ENCODE measurements at places on chromosomes 4 and X.
A peak's percentile ranks its signal among the peaks of the same experiment; 100 is the strongest.

- no peaks in the 10 kb centered on the region for H3K27me3 ChIP-seq
- H3K4me3 ChIP-seq = no peak overlapping the region
- no peaks in the 10 kb centered on the region for H3K4me1 ChIP-seq
- H3K36me3 ChIP-seq = no peaks in the 10 kb centered on the region
These were observed 28.3 kb upstream of the ALG13 start for GRCh38 chrX:111652719-111653118.

GRCh38 chrX:151711787-151712186, 4.0 kb upstream of the FATE1 start:
- no peak overlapping the region for H3K4me3 ChIP-seq
- no peak for DNase-seq
- H3K36me3 ChIP-seq = no peaks in the 10 kb centered on the region
- no peaks in the 10 kb centered on the region for H3K27me3 ChIP-seq

- no peaks in the 10 kb centered on the region for H3K4me1 ChIP-seq
- DNase-seq = no peak
- H3K36me3 ChIP-seq = no peaks in the 10 kb centered on the region
- no peak overlapping the region for H3K4me3 ChIP-seq
- H3K27me3 ChIP-seq = no peaks in the 10 kb centered on the region
These were observed 63.1 kb upstream of the GRPR start for GRCh38 chrX:16060252-16060651.

GRCh38 chr4:101032541-101032940, 314.8 kb downstream of the PPP3CA start:
- H3K27me3 ChIP-seq = no peaks in the 10 kb centered on the region
- H3K4me3 ChIP-seq = no peak overlapping the region
- no peak for DNase-seq
- peaks cover 9% of the 10 kb centered on the region for H3K4me1 ChIP-seq
- H3K27ac ChIP-seq = no peak overlapping the region

GRCh38 chrX:147779173-147779572, 132.5 kb upstream of the FMR1 start:
- H3K4me3 ChIP-seq = no peak overlapping the region
- no peak for DNase-seq
- H3K27me3 ChIP-seq = no peaks in the 10 kb centered on the region

DNA sequence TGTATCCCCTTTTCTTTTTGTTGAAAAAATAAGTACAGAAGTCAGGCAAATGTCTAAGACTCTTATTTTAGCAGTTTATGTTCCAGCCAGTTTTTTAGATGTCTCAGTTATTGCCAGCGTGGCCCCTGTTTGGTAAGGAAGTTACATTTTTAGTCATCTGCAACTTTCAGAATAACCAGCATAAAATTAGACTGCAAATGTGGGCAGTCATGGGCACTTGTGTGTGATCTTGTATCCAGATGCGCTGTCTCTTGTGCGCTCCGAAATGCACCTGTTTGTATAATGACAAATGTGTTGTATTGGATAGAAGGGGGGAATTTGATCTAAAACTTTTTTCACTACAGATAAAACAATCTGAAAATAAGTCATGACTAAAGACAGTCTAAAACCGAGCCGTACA, 44.3 kb upstream of the CLCN4 start:
- DNase-seq = no peak
- H3K4me1 ChIP-seq = no peaks in the 10 kb centered on the region
- no peak overlapping the region for H3K27ac ChIP-seq
- no peaks in the 10 kb centered on the region for H3K36me3 ChIP-seq
- H3K4me3 ChIP-seq = no peak overlapping the region

DNA sequence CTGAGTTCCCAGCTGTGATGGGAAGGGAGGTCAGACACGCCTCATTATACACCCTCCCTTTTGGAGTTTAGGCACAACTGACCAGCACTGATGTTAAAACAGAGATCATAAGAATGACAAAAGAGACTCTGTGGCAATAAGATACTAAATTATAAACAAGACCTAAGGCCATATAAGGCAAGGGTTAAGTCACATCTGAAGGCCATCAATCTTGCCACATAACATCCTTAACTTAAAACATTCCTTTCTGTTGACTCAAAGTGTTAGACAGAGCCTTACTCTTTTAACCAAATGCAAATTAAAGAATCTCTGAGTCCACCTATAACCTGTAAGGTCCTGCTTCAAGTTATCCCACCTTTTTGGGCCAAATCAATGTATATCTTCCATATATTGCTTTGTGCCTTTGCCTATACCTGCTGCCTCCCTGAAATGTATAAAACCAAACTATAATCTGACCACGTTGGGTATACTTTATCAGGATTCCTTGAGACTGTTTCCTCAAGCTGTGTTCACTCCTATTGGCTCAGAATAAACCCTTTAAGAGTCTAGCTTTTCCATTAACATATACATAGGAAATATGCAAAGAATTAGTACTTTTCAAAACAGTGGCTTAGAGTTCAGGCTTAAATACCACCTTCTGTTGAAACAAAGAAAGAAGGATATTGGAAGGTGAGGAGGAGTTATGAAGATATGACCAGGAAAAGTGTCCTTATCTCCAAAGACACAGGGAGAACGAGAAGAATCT, 214.4 kb upstream of the PPP1R2C start:
- peaks cover 10% of the 10 kb centered on the region for H3K4me1 ChIP-seq
- H3K4me3 ChIP-seq = no peak overlapping the region
- DNase-seq = no peak
- no peaks in the 10 kb centered on the region for H3K36me3 ChIP-seq
- H3K27ac ChIP-seq = peak overlapping the region; percentile 45

DNA sequence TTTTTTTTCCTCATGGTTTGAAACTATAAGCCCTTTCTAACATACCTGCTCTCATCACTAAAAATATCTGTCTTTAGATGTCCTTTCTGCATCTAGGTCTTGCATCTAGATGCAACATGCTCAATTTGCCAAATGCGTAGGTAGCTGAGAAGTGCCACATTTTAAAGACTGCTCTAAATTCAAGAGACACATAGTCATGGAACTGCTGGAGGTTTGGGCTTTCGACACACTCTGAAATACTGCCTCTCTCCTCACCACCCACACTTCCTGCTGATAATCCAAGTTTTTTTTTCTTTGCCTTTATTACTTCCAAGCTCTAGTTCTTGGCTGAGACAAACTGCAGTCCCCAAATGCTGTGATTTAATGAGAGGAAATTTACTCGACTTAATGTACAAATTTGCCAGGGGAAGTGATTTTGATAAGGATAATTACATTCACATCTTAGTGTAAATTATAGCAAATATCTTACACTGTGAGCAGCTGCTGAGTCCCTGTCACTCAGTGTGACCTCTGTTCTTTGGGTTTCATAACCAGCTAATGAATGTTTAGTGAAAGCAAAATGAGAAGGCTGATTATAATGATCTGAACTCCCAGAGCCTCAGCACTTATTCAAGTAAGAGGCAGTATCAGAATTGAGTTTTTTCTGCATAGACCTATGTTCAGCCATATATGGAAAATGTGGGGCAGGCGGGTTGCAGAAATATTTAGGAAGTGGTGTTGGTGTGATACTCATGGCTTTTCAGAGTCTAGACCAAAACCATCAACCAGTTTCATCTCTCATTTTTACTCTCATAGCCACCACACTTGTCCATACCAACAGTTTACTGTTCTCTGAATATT, 31.3 kb downstream of the DRD5 start:
- H3K4me3 ChIP-seq = no peak overlapping the region
- H3K36me3 ChIP-seq = no peaks in the 10 kb centered on the region
- no peaks in the 10 kb centered on the region for H3K4me1 ChIP-seq
- no peak for DNase-seq

DNA sequence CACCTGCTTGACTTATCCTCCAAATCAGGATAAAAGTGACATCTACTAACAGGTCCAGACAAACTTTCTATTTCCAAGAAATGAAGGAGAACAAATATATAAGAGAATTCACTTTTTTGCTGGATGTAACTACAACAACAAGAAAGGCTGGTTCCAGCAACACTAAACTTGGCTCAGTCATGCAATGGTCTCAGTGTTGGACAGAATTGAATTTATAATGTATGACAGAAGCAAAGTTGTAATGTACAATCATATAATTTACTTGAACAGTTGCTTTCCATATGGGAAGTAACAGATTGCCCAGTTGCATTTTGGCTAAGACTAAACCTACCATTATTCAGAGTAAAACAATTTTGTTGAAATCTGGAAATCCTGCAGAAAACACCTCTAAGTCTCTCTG, 183.3 kb upstream of the INTU start:
- peaks cover 11% of the 10 kb centered on the region for H3K27me3 ChIP-seq
- no peak for DNase-seq
- H3K4me3 ChIP-seq = no peak overlapping the region
- H3K4me1 ChIP-seq = no peaks in the 10 kb centered on the region

DNA sequence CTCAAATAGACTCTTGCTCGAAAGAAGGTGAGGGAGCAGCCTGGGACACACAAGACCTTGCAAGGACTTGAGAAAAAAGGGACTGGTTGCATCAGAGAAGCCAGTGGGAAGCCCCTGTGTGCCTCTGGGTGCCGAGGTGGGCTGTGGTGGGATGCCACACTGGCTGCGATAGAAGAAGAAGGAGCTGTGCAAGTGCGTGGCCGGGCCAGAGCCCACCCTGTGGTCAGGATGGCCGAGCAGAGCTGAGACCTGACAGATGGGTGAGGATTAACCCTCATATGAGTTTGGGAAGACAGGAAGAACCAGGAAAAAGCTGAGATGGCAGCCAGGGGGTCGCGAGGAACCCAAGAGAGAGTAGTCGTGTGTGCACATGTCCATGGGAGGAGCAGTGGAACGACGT, 44.6 kb upstream of the HGFAC start:
- H3K27me3 ChIP-seq = no peaks in the 10 kb centered on the region
- no peak for DNase-seq
- H3K36me3 ChIP-seq = peaks cover 17% of the 10 kb centered on the region
- no peak overlapping the region for H3K4me3 ChIP-seq

GRCh38 chr4:169428376-169428775, 157.6 kb upstream of the SH3RF1 start:
- H3K4me1 ChIP-seq = no peaks in the 10 kb centered on the region
- no peak overlapping the region for H3K27ac ChIP-seq
- DNase-seq = no peak
- no peak overlapping the region for H3K4me3 ChIP-seq

Measured in RWPE2 (cell line).